ENCODE measurements at places on chromosomes 2 and 18. TPM values are rescaled to one million over a fixed set of nuclear protein-coding genes. Genes with fewer than 3 reads are reported as not detected.

GRCh38 chr2:171287611-171288010, 126.9 kb upstream of the TLK1 start:
- H3K4me3 ChIP-seq = no peak overlapping the region
- no peak overlapping the region for H3K27ac ChIP-seq
- no peaks in the 10 kb centered on the region for H3K27me3 ChIP-seq
- H3K36me3 ChIP-seq = no peaks in the 10 kb centered on the region
- H3K4me1 ChIP-seq = no peaks in the 10 kb centered on the region

DNA sequence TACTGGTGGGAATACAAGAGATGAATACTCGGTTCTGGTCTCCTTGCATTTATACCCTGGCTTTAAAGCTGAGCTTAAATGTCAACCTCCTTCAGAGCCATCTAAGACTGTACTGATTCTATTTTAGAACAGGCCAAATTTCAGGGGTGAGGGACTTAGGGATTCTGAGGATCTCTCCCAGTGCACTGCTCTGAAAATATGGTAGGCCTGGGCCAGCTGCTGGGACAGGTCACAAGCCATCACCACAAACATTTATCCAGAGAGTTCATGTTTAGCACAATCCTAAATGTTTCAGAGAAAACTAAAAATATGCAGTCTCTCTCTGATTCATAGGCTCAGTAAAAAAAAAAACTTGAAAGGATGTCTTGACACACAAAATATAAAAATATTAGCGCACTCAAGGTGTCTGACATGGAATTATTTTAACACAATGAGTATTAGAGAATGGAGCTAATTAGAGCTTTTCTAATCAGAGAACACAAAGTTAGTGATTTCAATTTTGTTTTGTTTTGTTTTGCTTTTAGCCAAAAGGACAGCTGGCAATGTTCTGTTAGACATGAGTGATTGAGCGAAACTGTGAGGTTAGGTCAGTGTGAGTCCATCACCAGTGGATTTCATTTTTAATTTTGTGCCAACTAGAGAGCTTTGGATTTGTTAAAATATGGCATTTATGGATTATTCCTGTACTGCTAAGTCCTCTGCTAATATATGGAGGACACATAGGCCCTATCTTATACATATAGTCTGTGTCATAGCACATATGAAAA, 38.8 kb downstream of the MFSD6 start:
- H3K4me3 ChIP-seq = no peak overlapping the region
- H3K4me1 ChIP-seq = no peaks in the 10 kb centered on the region
- H3K27ac ChIP-seq = no peak overlapping the region
- H3K27me3 ChIP-seq = no peaks in the 10 kb centered on the region
- no peak for DNase-seq

- H3K4me1 ChIP-seq = peaks cover 18% of the 10 kb centered on the region
- H3K36me3 ChIP-seq = no peaks in the 10 kb centered on the region
- no peak overlapping the region for H3K27ac ChIP-seq
- no peak overlapping the region for H3K4me3 ChIP-seq
- DNase-seq = peak; percentile 40
These were observed 1957.7 kb upstream of the CELF4 start for GRCh38 chr18:39523281-39523680.

GRCh38 chr2:219165058-219165911, 4.5 kb downstream of the SLC23A3 start:
- H3K4me1 ChIP-seq = peaks cover 5% of the 10 kb centered on the region
- DNase-seq = no peak
- H3K4me3 ChIP-seq = no peak overlapping the region

The SERPINB13 gene
- 0.07 TPM for total RNA-seq

DNA sequence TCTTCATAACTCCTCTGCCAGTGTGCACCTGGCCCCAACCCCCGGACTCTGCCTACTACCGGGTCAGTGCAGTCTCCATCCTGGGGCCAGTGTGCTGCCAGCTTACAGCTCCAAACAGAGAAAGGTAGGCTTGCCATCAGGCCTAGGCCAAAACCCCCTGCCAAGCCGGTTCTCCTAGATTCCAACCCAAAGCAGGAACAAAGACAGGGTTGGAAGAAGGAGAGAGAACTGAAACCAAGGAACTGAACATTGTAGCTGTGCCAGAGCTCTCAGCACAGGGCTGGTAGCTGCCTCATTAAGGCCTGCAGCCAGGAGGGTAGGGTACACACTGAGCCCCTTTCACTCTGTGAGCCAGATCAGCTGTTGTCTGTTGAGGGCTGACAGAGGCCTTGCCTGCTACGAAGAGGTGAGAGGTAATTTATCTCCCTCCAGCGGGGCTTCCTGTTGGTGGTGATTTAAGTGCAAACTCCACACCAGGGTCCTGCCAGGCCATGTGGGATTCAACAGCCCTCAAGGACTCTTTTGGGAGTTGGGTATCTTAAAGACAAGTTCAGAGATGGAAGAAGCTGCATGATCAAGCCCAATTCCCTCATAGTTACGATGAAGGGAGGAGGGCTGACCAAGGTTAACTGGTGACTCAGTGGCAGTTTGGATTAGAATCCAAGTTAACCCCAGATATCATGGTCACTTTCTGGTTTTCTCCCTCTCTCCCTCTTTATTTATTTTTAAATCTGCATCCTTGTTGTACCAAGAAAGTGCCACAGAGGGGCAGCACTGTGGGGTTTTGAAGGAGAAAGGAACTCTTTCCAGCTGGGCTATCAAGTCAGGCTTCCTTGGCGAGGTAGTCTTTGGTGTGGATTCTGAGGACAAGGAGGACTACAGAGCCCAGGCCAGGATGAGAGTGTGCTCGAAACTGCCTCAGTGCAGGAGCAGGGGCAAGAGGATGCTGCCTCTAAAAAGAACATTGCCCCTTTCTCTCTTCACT, 48.1 kb downstream of the CYRIA start:
- H3K36me3 ChIP-seq = no peaks in the 10 kb centered on the region
- H3K27me3 ChIP-seq = peaks cover 35% of the 10 kb centered on the region
- H3K4me3 ChIP-seq = no peak overlapping the region
- H3K4me1 ChIP-seq = no peaks in the 10 kb centered on the region

DNA sequence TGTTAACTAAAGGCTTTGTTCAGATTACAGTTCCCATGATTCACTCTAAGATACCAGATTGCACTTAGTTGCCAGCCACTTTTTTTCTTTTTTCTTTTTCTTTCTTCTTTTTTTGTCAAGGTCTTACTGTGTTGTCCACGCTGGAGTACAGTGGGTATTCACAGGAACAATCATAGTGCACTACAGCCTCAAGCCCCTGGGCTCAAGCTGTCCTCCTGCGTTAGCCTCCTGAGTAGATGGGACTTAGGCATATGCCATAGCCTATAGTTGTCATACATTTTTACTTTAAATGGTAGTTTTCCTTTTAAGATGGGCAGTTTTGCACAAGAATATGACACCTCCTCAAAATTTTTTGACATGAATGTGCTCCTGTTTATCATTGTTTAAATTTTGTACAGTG, 2.1 kb downstream of the UGP2 start:
- H3K4me1 ChIP-seq = peaks cover 18% of the 10 kb centered on the region
- no peak for DNase-seq
- H3K4me3 ChIP-seq = no peak overlapping the region
- no peak overlapping the region for H3K27ac ChIP-seq

DNA sequence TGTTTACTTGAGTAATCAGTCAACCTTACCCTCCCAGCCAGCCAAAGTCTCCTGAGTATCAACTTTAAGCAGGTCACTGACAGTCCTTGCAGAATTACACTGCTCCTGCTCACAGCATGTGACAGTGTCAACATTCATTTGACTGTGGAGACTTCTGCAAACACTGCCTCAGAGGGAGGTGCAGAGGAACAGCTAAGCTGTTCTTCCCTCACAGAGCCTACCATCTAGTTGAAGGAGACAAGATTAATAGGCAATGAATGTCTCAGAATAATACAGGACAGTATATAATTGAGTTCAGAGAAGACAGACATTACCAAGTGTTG, 11.9 kb downstream of the SLC14A2 start:
- peaks cover 28% of the 10 kb centered on the region for H3K27me3 ChIP-seq
- no peaks in the 10 kb centered on the region for H3K36me3 ChIP-seq
- no peak for DNase-seq
- no peak overlapping the region for H3K27ac ChIP-seq
- H3K4me1 ChIP-seq = no peaks in the 10 kb centered on the region

The SLC9A4 gene
- total RNA-seq = 0.07 TPM

GRCh38 chr2:110888411-110888810, 156.0 kb downstream of the ACOXL start:
- H3K36me3 ChIP-seq = no peaks in the 10 kb centered on the region
- H3K27ac ChIP-seq = no peak overlapping the region
- no peak overlapping the region for H3K4me3 ChIP-seq
- no peaks in the 10 kb centered on the region for H3K27me3 ChIP-seq
